Activated naive CD4-positive, alpha-beta T cell treated with Interleukin-2 at 50 U/mL for 16 hours (primary cell): ENCODE measurements at places on chromosomes 12 and 14.

- peak; percentile 34 for DNase-seq
Observed at GRCh38 chr12:96501133-96501761, 11.9 kb downstream of the CFAP54 start.

GRCh38 chr12:8841778-8842177 lies 19.4 kb downstream of the A2ML1 start:
- DNase-seq = no peak

GRCh38 chr14:42965512-42965911 lies 1358.8 kb downstream of the LRFN5 start:
- DNase-seq = no peak

GRCh38 chr12:16756833-16757555 lies 151.0 kb upstream of the LMO3 start:
- DNase-seq = no peak
